Renal cortical epithelial cell (primary cell): ENCODE measurements at places on chromosomes 7 and 10. TPM values are rescaled to one million over a fixed set of nuclear protein-coding genes. Genes with fewer than 3 reads are reported as not detected.
A peak's percentile ranks its signal among the peaks of the same experiment; 100 is the strongest.

DNA sequence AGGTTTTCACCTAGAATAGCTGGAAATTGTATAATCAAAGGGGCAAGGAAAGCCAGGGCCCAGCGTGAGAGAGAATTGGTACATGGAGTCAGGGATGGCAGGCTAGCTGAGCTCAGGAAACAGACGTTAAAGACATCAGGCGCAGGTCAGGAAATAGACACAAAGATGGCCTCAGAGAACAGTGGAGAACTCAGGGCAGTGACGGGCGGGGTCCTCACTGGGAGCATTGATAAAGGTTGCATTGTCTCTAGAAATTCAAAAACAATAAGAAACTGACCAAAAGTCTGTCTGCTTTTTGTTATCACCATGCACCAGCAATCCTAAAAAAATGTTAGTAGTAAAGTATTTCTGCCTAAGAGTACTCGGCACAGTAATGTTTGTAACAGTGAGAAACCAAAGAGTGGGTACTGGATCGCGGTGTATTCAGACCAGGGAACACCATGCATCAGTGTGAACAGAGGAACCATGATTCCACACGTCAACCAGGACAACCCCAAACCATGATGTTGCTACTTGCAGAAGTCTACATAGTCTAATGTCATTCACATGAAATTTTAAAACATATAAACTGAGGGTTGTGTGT lies 81.9 kb upstream of the AUTS2 start:
- no peak for DNase-seq

GRCh38 chr7:31549611-31550010 lies 35.7 kb downstream of the ITPRID1 start:
- peak; percentile 13 for DNase-seq

- DNase-seq, result no peak
Observed at GRCh38 chr7:24301703-24302102, 17.7 kb downstream of the NPY start.

GRCh38 chr10:89086801-89087521 lies 96.4 kb downstream of the FAS start:
- peak; percentile 42 for DNase-seq

- peak; percentile 28 for DNase-seq
Observed at GRCh38 chr10:3464760-3465405, 292.3 kb upstream of the PITRM1 start.

DNA sequence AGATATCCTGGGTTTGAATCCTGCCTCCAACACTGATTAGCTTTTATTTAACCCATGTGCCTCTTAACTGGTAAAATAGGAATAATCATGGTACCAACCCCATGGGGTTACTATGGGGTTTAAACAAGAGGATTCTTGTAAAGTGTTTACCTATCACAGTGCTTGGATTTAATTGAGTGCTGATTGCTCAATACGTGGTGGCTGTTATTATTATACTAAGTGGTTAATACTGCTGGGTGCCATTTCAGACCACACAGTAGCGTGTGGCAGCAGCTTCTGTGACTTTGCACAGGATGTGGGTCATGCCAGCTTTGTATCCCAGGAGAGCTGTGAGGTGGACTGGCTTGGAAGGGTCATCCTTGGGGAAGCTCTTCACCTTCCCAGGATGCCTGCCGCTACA lies 177.2 kb downstream of the SEC23IP start:
- DNase-seq, result no peak

- DNase-seq, result peak; percentile 38
Observed at GRCh38 chr7:117134889-117135552, 181.7 kb downstream of the ST7 start.

GRCh38 chr10:88271761-88272543 lies 311.2 kb downstream of the RNLS start:
- DNase-seq, result no peak

GRCh38 chr10:89304925-89305324 lies 3.1 kb downstream of the IFIT2 start:
- no peak for DNase-seq

DNA sequence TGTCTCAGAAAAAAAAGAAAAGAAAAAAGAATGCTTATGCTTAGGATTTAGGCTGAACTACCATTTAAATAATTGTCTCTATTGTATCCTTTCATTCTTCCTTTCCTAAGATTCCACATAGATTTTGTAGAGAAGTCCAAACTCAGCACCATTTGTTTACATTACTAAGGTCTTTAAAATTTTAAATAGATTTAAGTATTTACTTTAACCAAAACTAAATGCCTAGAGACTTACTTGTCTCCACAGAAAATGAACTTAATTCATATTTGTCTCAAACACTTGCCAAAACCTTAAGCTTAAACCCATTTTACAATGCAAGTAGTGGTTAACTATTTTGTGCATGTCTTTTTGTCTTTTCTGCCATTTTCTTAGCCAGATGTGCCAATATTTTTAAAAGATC lies 54.1 kb upstream of the ABI1 start:
- no peak for DNase-seq

- no peak for DNase-seq
Observed at GRCh38 chr10:72105710-72106109, 17.4 kb upstream of the SPOCK2 start.

DNA sequence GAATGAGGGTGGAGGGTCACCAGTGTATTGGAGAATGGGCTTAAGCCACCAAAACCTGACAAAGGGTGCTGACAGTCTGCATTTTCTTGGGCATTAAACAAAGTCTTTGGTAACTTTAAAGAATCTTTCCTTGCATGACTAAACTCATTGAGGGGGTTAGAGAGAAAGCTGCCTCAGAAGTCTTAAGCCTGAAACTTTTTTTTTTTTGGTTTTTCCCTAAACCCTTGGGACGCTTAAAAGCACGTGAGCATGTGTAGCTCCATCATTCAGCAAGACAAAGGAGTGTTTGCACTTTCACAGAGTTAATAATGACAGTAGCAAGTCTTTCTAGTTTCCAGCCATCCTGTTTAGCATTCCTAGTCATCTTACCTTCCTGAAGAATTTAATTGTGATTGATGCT lies 110.7 kb downstream of the LRMDA start:
- peak; percentile 19 for DNase-seq

GRCh38 chr7:12884856-12885440 lies 197.5 kb downstream of the ARL4A start:
- peak; percentile 76 for DNase-seq

DNA sequence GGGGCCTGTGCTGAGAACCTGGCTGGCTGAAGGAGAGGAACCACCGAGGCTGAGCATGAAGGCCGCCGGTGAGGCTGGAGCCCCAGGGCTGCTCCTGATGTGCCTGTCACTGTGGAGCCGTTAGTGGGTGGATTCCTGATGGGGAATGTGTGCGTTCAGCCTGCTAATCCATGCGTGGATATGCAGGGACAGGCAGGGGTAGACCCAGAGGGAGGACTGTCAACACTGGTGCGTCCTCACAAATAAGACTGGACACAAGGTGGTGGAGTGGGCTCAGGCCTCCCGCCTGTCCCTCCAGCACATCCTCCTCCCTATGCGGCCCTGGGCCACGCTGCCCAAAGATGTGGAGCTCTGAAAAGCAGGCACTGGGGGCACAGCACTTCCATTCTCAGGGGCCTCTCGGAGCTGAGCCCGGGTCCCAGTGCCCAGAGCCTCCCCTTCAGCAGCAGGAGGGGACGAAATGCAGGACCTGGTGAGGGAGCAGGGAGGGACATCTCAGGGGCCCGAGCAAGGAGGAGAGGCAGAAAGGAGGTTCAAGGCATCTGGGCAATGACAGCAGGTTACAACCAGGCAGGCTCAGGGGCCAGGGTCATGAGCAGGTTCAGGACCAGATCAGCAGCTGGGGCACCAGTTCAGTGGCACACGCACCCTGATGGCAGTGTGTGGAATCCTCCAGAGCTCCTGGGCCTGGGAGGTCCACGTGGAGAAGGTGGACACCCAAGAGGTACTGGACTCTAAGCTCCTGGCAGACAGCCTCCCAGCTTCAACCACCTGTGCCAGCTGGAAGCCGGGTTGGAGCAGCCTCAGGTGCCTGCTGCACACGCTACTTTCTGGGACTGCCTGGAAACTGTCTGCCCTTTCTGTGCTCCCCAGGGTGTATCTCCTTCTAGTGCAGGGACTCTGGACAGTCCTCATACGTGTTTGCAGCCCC lies 33.5 kb upstream of the ANTXRL start:
- no peak for DNase-seq

The MBLAC1 gene
- total RNA-seq, result 1.6 and 2.0 TPM in 2 replicates

The C7orf57 gene
- total RNA-seq, result not detected in 2 replicates

The ATOH7 gene
- 0.05 TPM in 1 of 2 replicates, not detected in the other for total RNA-seq

The PGAM2 gene
- 0.15 TPM in 1 of 2 replicates, not detected in the other for total RNA-seq

The PNLIPRP1 gene
- not detected in 2 replicates for total RNA-seq

The SLC18A2 gene
- total RNA-seq, result 0.10 and 0.87 TPM in 2 replicates

The DRGX gene
- not detected in 2 replicates for total RNA-seq

The TAF3 gene
- 0.52 and 2.5 TPM in 2 replicates for total RNA-seq

The SCRN1 gene
- 81.3 and 127 TPM in 2 replicates for total RNA-seq

The CPN1 gene
- total RNA-seq, result not detected in 2 replicates

The C10orf62 gene
- 0.35 and 3.2 TPM in 2 replicates for total RNA-seq

The A1CF gene
- total RNA-seq, result 0.05 TPM in 1 of 2 replicates, not detected in the other

The RNLS gene
- total RNA-seq, result 16.0 and 27.7 TPM in 2 replicates

The INSYN2A gene
- under 0.01 and 0.10 TPM in 2 replicates for total RNA-seq

The TDRD1 gene
- total RNA-seq, result 0.69 and 8.1 TPM in 2 replicates
